Activated CD4-positive, alpha-beta T cell treated with anti-CD3 and anti-CD28 coated beads for 36 hours (primary cell): ENCODE measurements at places on chromosomes 16 and 17. TPM values are rescaled to one million over a fixed set of nuclear protein-coding genes. Genes with fewer than 3 reads are reported as not detected.

RPTOR gene
- 58.1 TPM for total RNA-seq

CORO6 gene
- total RNA-seq = 14.2 TPM

OR1E2 gene
- not detected for total RNA-seq

G6PC1 gene
- total RNA-seq = not detected

SOST gene
- total RNA-seq = not detected

TOP2A gene
- total RNA-seq = 322 TPM

SECTM1 gene
- total RNA-seq = 10.9 TPM

CACNG4 gene
- not detected for total RNA-seq

BAHCC1 gene
- 0.05 TPM for total RNA-seq
